ENCODE measurements at places on chromosomes 2 and 18.

DNA sequence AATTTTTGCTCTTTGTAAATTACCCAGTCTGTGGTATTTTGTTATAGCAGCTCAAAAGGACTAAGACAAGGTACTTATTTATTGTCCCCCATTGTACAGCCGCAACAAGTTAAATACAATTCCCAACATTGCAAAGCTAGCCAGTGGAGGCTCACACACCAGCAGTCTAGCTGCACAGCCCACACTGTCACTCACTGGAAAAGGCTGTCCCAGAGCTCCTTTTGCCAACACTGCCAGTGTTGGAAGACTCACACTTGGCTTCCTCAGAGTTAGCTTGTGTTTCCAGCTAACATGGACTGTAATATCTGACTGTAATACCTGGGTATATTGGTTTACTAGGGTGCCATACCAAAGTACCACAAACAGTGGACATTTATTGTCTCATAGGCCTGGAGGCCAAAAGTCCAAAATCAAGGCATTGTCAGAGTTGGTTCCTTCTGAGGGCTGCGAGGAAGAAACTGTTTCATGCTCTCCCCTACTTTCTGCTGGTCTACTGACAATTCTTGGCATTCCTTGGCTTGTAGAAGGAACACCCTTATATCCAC, 6.6 kb upstream of the DYM start:
- DNase-seq = no peak

GRCh38 chr18:62852851-62853250, 137.5 kb downstream of the PHLPP1 start:
- peak; percentile 67 for DNase-seq

DNA sequence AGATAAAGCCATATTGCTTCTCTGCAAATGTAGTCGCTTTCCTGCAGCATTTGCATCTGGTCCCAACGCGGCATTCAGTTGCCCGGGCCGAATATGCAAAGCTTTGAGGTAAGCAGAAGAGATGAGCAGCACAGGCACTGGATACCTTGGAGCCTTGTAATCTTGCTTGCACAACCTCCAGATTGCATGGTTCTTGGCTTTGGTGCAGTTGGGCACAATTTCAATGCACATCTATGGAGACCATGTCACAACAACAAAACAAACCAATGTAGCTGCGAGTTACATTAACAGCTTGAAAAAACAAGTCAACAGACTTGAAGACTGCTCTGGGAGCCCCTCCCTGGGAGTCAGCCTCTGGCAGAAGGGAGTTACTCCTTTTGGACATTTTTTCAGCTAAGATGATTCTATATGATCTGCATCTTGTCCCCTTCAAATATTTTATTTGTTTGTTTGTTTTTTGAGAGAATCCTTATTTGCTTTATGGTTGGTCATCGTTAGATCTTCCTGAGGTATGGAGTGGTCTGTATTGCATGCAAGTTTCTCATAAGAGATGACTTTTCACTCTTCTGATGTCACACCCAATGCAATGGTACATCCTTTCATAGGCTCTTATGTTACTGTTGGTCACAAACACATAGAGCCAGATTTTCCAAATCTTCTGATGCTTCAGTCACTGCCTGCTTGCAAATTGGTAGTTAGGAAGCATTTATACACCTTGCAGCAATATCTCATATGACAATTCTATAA, 113.5 kb downstream of the EFEMP1 start:
- DNase-seq = peak; percentile 57

DNA sequence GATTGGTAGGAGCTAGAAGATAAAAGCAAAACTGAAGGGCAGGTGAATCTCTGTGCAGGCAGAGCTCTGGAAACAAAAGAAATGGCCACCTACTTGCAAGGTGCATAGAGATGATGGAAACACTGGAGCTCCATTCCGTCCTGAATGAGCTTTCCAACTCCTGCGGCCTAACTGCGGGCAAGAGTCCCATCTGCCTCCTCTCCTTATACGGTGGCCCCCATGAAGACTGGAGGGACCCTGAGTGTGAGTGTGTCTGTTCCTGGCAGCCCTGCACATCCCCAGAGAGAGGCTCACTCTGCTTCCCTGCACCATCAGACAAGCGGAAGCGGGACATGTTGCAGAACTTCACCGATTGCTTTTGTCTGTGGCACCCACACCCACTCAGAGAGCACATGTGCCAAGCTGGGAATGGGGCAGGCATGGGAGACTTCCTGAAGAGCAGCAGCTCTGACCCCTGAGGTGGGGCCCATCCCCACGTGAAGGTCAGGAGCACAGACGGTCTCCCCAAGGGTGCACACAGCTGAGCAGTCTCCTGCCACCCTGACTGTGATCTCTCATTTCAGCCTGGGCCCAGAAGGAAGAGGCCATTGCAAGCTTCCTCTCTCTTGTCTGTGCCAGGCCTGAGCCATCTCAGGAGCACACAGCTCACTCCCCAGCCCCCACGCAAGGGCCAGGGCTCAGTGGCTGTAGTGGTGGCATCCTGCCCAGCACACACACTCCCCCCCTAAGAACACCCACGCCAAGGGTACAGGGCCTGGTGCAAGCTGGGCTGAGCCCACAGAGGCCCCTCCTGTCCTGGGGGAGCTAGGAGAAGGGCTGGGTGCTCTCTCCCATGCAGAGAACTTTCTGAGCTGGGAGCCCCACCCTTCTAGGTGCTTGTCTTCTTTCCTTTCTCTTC, 75.3 kb downstream of the STPG4 start:
- DNase-seq = no peak

GRCh38 chr18:47726550-47726949, 203.9 kb downstream of the SMAD2 start:
- no peak for DNase-seq

- peak; percentile 20 for DNase-seq
Measured at GRCh38 chr18:56036741-56037140, 448.7 kb upstream of the TCF4 start.

GRCh38 chr2:3278521-3279218, 98.9 kb downstream of the EIPR1 start:
- DNase-seq = no peak

- no peak for DNase-seq
Measured at GRCh38 chr2:166449439-166449838, 44.6 kb downstream of the SCN7A start.

Data from foreskin fibroblast (primary cell).